CD4-positive, alpha-beta memory T cell (primary cell): ENCODE measurements at places on chromosomes 1 and 21. TPM values are rescaled to one million over a fixed set of nuclear protein-coding genes. Genes with fewer than 3 reads are reported as not detected.

DNA sequence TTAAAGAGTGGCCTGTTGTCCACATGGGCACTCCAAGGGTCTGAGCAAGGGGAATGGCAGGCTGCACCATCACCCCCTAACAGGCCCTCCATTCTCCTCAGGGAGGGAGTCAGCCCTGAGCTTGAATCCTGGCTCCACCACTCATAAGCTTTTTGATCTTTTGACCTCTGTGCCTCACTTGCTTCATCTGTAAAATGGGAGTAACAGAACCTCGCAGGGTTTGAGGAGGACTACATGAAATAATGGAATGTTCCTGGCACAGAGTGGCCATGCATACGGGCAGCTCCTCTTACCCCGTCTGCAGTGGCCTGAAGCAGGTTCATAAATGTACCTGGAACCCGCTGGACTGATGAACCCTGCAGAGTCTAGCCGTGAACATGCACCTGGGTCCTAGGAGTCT is 2.1 kb upstream of the XKR8 start:
- DNase-seq = no peak
- H3K4me1 ChIP-seq = peaks cover 32% of the 10 kb centered on the region
- H3K4me3 ChIP-seq = no peak overlapping the region
- H3K36me3 ChIP-seq = no peaks in the 10 kb centered on the region
- no peaks in the 10 kb centered on the region for H3K27me3 ChIP-seq

DNA sequence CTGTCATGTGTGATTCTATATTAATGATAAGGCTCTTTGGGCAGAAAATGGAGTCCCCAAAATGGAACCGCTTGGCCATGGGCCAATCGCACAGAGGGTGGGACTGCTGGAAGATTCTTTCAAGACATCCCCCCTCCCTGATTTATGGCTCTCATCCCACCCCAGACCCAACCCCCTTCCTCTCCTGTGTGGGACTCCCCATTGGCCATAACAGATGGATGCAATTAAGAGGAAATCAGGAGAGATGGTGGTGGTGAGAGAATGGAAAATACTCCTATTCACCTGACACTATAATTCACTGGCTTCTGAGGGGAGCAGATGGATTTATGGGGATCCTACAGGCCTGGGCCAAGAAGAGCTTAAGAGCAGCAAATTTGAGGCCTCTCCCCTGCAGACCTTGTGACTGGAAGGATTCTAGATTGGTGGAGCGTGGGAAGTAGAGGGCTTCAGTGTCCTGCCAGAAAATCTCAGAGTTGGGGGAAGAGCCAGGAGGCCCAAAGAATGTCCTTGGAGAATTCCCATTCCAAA is 1.7 kb downstream of the IGFN1 start:
- H3K36me3 ChIP-seq = no peaks in the 10 kb centered on the region
- no peaks in the 10 kb centered on the region for H3K4me1 ChIP-seq
- DNase-seq = no peak
- H3K4me3 ChIP-seq = no peak overlapping the region
- no peak overlapping the region for H3K27ac ChIP-seq

DNA sequence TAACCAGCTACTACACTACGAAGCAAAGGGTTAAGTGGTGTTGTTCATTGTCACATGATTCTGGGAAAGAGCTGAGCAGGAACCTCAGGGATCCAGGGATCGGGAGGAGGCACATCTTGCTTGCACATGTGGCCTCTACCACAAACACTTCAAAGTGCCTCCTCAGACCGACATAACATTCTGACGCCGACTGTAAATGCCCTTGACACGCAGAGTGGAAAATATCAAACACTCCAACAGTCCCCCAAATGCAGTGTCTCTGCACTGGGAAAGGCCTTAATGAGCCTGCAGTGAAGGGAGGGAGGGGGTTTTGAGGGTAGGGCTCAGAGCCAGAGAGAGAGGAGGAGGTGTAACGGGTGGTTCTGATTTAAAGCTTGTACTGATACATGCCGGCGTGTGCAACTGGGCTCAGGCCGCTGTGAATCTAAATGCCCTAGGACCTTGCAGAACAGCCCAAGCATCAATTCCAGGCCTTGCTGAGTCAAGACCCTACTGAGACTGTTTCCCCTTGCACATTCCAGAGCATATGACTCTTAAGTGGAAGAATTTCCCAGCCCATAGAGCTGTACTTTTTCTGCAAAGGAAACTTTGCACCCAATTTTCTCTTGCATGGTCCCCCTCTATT is 163.7 kb downstream of the NTMT2 start:
- H3K36me3 ChIP-seq = no peaks in the 10 kb centered on the region
- H3K4me3 ChIP-seq = no peak overlapping the region
- DNase-seq = no peak
- H3K27ac ChIP-seq = no peak overlapping the region
- H3K4me1 ChIP-seq = no peaks in the 10 kb centered on the region

DNA sequence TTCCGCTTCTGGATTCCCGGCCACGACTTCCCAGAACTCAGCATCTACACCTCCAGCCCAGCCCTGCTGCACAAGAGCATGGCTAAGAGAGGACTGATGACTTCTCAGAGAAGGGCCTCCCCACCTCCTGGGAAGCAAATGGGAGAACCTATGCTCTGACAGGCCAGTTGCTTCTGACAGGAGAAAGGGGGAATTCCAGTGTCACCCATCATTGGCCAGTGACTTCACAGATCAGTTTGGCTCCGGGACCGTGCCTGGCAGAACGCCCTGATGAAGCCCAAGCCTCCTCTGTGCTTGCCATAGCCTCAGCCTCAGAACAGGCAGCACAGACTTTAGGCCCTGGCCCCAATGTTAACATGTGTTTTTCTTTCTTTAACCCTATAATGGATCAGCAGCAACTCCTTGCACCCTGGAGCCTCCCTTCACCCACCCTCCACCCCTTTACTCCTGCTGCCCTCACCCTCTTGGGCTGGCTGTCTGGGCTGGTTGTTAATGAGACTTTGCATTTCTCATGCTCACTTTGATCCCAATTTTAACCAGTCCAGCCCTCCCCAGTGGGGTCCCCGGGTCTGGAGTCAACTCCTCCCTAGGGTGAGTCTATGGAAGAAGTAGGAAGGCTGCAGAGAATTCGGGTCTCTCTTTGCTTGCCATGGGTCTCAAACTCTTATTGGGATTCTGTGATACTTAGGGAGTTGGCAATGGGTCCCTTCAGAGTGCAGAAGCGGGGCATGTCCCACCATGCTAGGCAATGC is 42.7 kb upstream of the SLC30A1 start:
- H3K4me3 ChIP-seq = no peak overlapping the region
- peaks cover 11% of the 10 kb centered on the region for H3K4me1 ChIP-seq

GRCh38 chr21:36605426-36605825 is 93.5 kb upstream of the SIM2 start:
- no peak overlapping the region for H3K4me3 ChIP-seq
- no peak for DNase-seq
- no peaks in the 10 kb centered on the region for H3K4me1 ChIP-seq
- no peaks in the 10 kb centered on the region for H3K36me3 ChIP-seq
- no peaks in the 10 kb centered on the region for H3K27me3 ChIP-seq

- no peak overlapping the region for H3K27ac ChIP-seq
- no peak overlapping the region for H3K4me3 ChIP-seq
- no peaks in the 10 kb centered on the region for H3K27me3 ChIP-seq
- no peaks in the 10 kb centered on the region for H3K36me3 ChIP-seq
- H3K4me1 ChIP-seq = no peaks in the 10 kb centered on the region
These were observed 126.9 kb upstream of the GRIK3 start for GRCh38 chr1:37161171-37161570.

- no peak overlapping the region for H3K27ac ChIP-seq
- no peaks in the 10 kb centered on the region for H3K4me1 ChIP-seq
- H3K36me3 ChIP-seq = peaks cover 21% of the 10 kb centered on the region
- no peak overlapping the region for H3K4me3 ChIP-seq
- no peaks in the 10 kb centered on the region for H3K27me3 ChIP-seq
These were observed 57.9 kb downstream of the TTC3 start for GRCh38 chr21:37130971-37131370.

DNA sequence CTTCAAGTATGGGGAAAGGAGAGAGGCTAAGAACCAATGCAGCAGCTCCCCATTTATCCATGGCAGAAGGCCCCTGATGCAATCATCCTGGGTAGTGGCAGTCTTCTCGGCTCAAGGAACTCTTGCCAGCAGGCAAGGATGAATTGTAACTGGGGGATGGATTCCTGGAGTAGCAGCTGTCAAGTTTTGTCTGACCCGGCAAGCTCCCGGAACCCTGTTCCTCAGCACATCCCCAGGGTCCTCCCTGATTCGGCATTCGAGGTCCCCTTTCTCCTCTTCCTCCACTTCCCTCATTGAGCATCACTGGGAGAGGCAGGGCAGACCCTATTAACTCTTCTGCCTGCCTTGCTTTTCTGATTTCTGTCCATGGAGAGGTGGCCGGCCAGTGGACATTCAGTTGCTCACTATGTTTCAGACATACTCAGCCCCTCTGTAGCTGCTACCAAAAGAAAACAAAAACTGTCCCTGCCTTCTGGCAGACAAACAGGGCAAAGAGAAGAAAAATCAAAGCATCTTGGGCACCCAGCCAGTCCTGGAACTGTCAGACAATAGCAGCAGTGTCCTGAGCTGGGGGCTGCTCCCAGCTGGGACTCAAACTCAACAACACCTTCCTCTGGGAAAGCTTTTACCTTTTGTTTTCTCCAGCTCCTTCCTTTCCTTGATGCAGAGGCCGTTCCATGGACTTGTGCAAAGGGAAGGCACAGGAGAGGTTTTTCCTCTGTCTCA is 5.6 kb upstream of the PTCH2 start:
- H3K36me3 ChIP-seq = no peaks in the 10 kb centered on the region
- no peak for DNase-seq
- H3K27ac ChIP-seq = no peak overlapping the region
- no peak overlapping the region for H3K4me3 ChIP-seq
- no peaks in the 10 kb centered on the region for H3K27me3 ChIP-seq
- H3K4me1 ChIP-seq = no peaks in the 10 kb centered on the region

GRCh38 chr1:198908995-198909394 is 270.2 kb downstream of the PTPRC start:
- peaks cover 10% of the 10 kb centered on the region for H3K4me1 ChIP-seq
- no peak for DNase-seq
- H3K27me3 ChIP-seq = no peaks in the 10 kb centered on the region
- H3K36me3 ChIP-seq = no peaks in the 10 kb centered on the region
- no peak overlapping the region for H3K27ac ChIP-seq

DNA sequence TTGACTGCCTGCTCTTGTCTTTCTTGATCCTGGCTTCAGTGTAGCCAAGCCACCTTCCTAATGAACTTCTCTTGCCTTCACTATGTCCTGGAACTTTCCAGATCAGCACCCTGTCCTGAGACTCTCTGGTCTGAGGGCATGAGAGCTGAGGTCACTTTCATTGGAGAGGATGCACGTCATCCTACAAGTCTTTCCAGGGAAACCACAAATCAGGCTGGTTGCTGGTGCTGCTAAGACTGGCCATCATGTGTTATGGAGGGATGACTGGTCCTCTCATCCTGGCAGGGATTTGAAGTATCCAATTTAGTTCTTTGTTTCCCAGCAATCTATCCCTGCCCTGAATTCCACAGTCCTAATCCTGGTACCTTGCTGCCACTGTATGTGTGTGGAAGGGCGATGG is 228.6 kb downstream of the GPATCH2 start:
- no peaks in the 10 kb centered on the region for H3K27me3 ChIP-seq
- H3K27ac ChIP-seq = no peak overlapping the region
- DNase-seq = no peak

DNA sequence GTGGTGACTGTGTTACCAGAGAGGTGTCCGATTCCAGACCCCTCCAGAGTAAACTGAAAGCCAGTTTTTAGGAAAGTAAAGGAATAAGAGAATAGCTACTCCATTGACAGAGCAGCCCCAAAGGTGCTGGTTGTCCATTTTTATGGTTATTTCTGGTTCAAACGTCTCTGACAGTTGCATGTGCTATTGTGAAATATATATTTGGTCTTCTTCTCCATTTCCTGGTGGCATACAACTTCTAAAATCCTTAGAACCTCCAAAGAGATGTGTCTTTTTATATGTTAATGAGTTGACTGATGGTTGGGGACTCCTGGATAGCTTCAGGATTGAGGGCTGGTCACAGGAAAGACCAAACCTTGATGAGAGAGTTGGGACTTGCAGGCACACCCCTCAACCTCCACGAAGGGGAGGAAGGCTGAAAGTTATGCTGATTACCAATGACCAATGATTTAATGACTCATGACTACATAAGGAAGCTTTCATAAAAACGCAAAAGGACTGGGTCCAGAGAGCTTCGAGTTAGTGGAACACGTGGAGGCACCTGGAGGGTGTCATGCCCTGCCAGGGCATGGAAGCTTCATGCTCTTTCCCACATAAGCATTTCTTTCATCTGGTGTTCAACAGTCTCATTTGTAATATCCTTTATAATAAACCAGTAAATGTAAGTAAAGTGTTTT is 100.7 kb downstream of the SLC16A1 start:
- H3K27ac ChIP-seq = no peak overlapping the region
- H3K27me3 ChIP-seq = no peaks in the 10 kb centered on the region
- H3K4me3 ChIP-seq = no peak overlapping the region
- DNase-seq = no peak
- H3K4me1 ChIP-seq = no peaks in the 10 kb centered on the region
- H3K36me3 ChIP-seq = no peaks in the 10 kb centered on the region

DNA sequence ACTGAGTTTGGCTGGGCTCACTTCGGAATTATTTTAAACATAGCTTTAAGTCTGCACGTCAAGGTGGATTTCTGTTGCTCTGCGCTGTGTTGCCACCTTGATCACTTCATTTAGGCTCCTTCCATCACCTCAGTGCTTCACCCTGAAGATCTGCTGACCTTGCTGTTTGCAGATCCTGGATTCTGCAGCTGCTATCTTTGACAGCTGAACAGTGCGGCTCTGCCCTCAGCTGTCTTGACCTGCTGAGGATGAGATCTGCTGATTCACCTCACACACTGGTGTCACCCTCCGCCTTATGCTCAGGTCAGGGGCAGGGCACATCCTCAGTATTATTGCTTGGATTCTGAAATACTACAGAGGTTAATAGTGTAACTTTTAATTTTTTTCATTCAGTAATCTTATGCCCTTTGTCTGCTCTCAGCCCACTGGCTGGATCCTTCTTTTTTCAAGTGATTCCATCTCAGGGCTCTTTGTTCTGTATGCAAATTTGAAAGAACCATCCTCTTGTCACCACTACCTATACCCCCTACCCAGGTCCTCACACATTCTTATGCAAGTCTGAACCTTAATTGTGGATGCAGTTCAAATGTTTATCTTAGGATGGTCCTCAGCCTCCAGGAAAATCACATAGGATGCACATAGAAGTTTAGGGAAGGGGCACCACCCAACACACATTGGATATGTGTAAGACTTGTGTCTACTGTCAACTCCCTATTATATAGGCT is 364.0 kb downstream of the OLFM3 start:
- no peaks in the 10 kb centered on the region for H3K36me3 ChIP-seq
- H3K27ac ChIP-seq = no peak overlapping the region
- no peaks in the 10 kb centered on the region for H3K27me3 ChIP-seq
- DNase-seq = no peak

GRCh38 chr1:110239441-110240430 is 29.6 kb downstream of the KCNC4 start:
- no peak for DNase-seq
- H3K4me3 ChIP-seq = no peak overlapping the region
- H3K27ac ChIP-seq = no peak overlapping the region
- H3K27me3 ChIP-seq = no peaks in the 10 kb centered on the region

The ATPAF1 gene
- total RNA-seq = 37.6 TPM

The SLC1A7 gene
- total RNA-seq = not detected

The DCDC2B gene
- total RNA-seq = not detected

The CLEC20A gene
- total RNA-seq = not detected

The PADI3 gene
- total RNA-seq = not detected
